ENCODE measurements at places on chromosomes 4 and X. TPM values are rescaled to one million over a fixed set of nuclear protein-coding genes. Genes with fewer than 3 reads are reported as not detected.

Gene ARR3
- total RNA-seq = not detected

DNA sequence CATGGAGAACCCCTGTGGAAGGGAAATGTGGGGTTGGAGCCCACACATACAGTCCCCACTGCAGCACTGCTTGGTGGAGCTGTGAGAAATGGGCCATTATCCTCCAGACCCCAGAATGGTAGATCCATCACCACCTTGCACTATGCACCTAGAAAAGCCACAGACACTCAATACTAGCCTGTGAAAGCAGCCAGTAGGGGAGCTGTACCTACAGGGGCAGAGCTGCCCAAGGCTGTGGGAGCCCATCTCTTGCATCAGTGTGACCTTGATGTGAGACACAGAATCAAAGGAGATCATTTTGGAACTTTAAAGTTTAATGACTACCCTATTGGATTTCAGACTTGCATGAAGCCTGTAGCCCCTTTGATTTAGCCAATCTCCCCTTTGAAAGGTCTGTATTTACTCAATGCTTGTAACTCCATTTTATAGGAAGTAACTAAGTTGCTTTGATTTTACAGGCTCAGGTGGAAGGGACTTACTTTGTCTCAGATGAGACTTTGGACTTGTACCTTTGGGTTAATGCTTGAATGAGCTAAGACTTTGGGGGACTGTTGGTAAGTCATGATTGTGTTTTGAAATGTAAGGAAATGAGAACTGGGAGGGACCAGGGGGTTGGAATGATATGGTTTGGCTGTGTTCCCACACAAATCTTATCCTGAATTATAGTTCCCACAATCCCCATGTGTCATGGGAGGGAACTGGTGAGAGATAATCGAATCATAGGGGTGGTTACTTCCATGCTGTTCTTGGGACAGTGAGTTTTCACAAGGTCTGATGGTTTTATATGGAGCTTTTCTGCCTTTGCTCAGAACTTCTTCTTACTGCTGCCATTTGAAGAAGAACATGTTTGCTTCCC lies 352.6 kb downstream of the INPP4B start:
- no peak overlapping the region for H3K4me3 ChIP-seq
- H3K36me3 ChIP-seq = no peaks in the 10 kb centered on the region
- H3K4me1 ChIP-seq = no peaks in the 10 kb centered on the region
- DNase-seq = no peak
- H3K27me3 ChIP-seq = no peaks in the 10 kb centered on the region
- no peak overlapping the region for H3K27ac ChIP-seq

Gene SPANXN1
- total RNA-seq = not detected

Gene PPP1R3F
- 16.3 TPM for total RNA-seq

Gene TRPC5OS
- total RNA-seq = 0.26 TPM

DNA sequence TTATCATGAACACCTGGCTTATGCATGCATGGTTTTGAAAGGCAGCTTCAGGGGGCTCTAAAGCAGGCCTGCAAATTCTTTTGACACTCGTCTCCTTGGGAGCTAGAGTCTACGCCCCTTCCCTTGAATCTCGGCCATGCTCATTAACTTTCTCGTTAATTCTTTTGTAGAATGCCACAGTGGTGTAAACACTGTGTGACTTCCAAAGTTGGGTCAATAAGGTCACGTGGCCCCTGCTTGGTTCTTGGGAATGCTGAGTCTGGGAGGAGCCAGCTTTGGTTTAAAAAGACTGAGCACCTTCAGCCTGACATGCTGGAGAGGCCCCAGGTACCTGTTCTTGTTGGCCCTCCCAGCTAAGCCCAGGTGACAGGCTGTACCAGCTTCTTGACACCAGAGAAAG lies 228.4 kb downstream of the DHRSX start:
- H3K27ac ChIP-seq = no peak overlapping the region
- no peaks in the 10 kb centered on the region for H3K27me3 ChIP-seq
- peaks cover 8% of the 10 kb centered on the region for H3K4me1 ChIP-seq
- no peak overlapping the region for H3K4me3 ChIP-seq
- no peaks in the 10 kb centered on the region for H3K36me3 ChIP-seq
- no peak for DNase-seq

GRCh38 chrX:107482046-107482445 lies 32.6 kb downstream of the FRMPD3 start:
- no peaks in the 10 kb centered on the region for H3K4me1 ChIP-seq
- no peak overlapping the region for H3K4me3 ChIP-seq
- H3K36me3 ChIP-seq = no peaks in the 10 kb centered on the region
- no peaks in the 10 kb centered on the region for H3K27me3 ChIP-seq
- no peak overlapping the region for H3K27ac ChIP-seq

DNA sequence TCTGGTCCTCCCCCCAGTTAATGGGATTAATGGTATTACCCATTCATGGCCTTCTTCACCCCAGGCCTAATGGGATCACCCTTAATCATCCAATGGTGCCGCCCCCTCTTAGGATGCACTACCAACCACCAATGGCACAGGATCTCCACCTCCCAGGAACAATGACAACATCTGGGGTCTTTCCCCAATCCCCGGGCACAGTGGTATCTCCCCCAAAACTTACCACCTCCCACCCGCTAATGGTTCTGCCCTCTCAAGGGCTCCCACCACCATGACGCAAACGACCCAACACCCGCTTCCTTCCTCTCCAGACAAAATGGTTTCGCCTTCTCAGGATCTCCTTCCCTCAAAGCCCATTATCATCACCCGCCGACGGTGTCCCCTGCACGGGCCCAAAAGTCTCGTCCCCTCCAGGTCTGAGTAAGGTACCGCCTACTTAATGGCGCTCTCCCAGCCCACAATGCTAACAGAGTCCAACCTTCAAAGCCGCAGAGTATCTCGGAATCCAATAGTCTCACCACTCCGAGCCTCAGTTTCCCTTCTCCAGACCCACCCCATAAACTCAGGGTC lies 458 bp downstream of the GRIPAP1 start:
- H3K36me3 ChIP-seq = no peaks in the 10 kb centered on the region
- H3K4me3 ChIP-seq = peak overlapping the region; percentile 51
- DNase-seq = no peak
- no peaks in the 10 kb centered on the region for H3K27me3 ChIP-seq
- peaks cover 10% of the 10 kb centered on the region for H3K4me1 ChIP-seq

GRCh38 chrX:9231491-9231890 lies 197.6 kb upstream of the FAM9B start:
- no peak overlapping the region for H3K4me3 ChIP-seq
- no peaks in the 10 kb centered on the region for H3K27me3 ChIP-seq
- no peaks in the 10 kb centered on the region for H3K36me3 ChIP-seq

Gene PSAPL1
- total RNA-seq = 0.52 TPM

DNA sequence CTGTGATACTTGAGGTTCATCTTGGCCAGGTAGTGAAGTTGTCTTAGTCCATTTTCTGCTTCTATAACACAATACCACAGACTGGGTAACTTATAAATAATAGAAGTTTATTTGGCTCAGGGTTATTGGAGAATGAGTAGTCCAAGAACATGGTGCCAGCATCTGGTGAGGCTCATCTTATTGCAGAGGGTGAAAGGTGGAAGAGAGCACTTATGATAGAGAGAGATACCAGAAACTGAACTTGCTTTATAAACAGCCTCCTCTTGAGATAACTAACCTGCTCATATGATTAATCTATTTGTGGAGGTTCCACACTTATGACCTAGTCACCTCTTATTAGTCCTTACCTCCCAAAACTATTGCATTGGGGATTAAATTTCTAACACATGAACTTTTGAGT lies 1.6 kb downstream of the C4orf51 start:
- peaks cover 29% of the 10 kb centered on the region for H3K4me1 ChIP-seq
- H3K4me3 ChIP-seq = no peak overlapping the region
- no peaks in the 10 kb centered on the region for H3K27me3 ChIP-seq
- no peak overlapping the region for H3K27ac ChIP-seq

- no peak overlapping the region for H3K27ac ChIP-seq
- no peak for DNase-seq
- H3K4me1 ChIP-seq = no peaks in the 10 kb centered on the region
- no peaks in the 10 kb centered on the region for H3K27me3 ChIP-seq
- H3K36me3 ChIP-seq = no peaks in the 10 kb centered on the region
These were observed 126.2 kb downstream of the HNRNPD start for GRCh38 chr4:82247629-82248028.

- H3K4me3 ChIP-seq = no peak overlapping the region
- DNase-seq = no peak
- no peaks in the 10 kb centered on the region for H3K4me1 ChIP-seq
- no peak overlapping the region for H3K27ac ChIP-seq
These were observed 218.7 kb downstream of the MAPK10 start for GRCh38 chr4:86141161-86141560.

Gene CD40LG
- total RNA-seq = not detected

DNA sequence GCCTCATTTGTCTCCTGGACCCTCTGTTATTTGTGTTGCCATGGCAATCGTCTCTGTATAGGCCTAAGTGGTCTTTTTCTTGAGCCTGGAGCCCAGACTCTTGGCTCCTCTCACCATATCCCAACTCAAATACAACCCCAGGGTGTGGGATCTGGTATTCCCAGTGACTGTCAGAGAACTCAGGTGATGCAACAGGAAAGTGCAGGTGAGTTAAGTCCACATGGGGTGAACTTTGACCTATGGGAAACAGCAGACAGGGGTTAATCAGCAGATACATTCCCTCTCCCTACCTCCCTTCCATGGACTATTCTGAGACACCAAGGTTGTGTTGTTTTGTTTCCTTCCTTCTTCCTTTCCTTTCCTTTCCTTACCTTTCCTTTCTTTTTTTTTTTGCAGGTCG lies 130.9 kb upstream of the RPS6KA3 start:
- H3K36me3 ChIP-seq = no peaks in the 10 kb centered on the region
- DNase-seq = no peak
- no peaks in the 10 kb centered on the region for H3K27me3 ChIP-seq
- no peak overlapping the region for H3K27ac ChIP-seq

- H3K4me3 ChIP-seq = no peak overlapping the region
- no peak for DNase-seq
- no peaks in the 10 kb centered on the region for H3K36me3 ChIP-seq
- no peaks in the 10 kb centered on the region for H3K27me3 ChIP-seq
- no peak overlapping the region for H3K27ac ChIP-seq
These were observed 87.8 kb downstream of the PACRGL start for GRCh38 chr4:20787940-20788665.

DNA sequence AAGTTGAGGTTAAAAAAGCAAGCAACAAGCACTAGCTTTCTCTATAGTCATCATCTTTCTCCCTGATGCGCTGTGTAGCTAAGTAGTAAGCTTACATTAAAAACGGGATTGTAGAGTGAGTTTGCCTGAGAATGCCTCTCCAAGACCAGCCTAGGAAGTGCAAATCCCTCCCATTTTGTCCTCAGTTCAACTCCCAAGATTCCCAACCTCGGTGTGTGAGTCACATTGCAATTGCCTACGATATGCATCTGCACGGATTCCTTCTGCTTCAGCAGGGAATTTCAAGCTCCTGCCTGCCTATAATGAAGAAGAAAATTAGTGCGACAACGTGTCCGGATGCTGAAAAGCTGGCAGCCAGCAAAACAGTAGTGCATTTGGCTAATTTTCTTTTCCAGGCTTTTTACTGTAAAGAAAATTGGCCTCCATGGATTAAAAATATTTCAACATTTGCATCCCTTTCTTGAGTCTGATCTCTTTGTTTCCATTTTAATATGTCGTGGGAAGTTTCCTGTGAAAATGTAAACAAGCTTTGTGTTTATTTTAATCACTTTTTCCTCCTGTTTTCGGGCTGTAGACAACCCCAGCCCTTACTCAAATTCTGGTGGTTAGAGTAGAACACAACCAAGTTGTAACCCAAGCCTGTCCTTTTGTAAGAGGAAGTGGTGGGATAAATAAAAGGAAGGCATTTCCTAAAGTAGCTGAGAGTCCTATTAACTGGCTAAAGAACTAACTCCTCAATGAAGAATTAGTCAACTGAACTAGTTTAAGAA lies 58.4 kb upstream of the TET2 start:
- no peaks in the 10 kb centered on the region for H3K4me1 ChIP-seq
- H3K36me3 ChIP-seq = no peaks in the 10 kb centered on the region
- H3K27ac ChIP-seq = no peak overlapping the region
- DNase-seq = no peak
- no peak overlapping the region for H3K4me3 ChIP-seq

Gene DCAF12L2
- total RNA-seq = not detected

DNA sequence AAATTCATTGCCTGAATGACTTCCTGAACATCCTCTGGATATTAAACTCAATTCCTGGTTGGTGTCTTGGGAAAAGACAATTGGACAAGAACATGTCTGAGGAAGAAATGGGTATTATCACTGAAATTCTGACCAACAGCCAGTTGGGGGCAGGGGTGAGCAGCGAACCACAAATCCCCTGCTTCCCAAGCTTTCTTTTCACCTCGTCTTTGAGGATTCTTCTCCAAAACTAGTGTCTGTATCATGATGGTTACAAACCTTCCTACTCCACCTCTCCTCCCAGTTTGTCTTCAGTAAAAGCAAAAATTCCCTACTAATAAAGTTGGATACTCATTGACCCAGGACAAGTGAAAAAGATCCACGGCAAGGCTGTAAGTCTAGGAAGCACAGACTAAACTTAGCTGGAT lies 48.3 kb upstream of the WDR1 start:
- no peak overlapping the region for H3K4me3 ChIP-seq
- no peaks in the 10 kb centered on the region for H3K27me3 ChIP-seq
- no peak overlapping the region for H3K27ac ChIP-seq
- DNase-seq = no peak
- no peaks in the 10 kb centered on the region for H3K36me3 ChIP-seq

DNA sequence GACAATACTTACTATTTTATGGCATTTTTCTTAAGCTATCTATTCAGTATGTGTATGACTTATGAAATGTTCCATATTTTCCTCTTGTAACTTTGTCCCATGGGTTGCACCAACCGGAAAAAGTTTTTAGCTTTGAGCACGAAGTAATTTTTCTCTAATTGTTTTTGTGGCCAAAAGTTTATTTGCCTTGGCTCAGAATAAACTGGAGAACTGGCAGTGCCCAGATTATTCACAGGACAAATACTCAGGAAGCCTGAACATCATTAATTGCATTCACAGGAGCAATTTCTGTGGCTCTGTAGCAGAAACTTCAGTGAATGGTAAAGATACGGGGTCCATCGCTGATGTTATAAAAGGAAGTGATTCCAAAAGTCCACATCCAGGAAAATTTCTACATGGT lies 184.5 kb downstream of the ARHGAP10 start:
- DNase-seq = no peak
- no peak overlapping the region for H3K27ac ChIP-seq
- H3K4me3 ChIP-seq = no peak overlapping the region

- H3K36me3 ChIP-seq = no peaks in the 10 kb centered on the region
- no peak for DNase-seq
- H3K4me3 ChIP-seq = no peak overlapping the region
- H3K27ac ChIP-seq = no peak overlapping the region
These were observed 356.5 kb downstream of the PDGFC start for GRCh38 chr4:156615066-156615531.

Gene SPATA18
- 4.0 TPM for total RNA-seq

Gene NXF2
- total RNA-seq = not detected

GRCh38 chr4:106695501-106696262 lies 327.1 kb upstream of the GIMD1 start:
- no peaks in the 10 kb centered on the region for H3K27me3 ChIP-seq
- H3K36me3 ChIP-seq = no peaks in the 10 kb centered on the region
- H3K4me1 ChIP-seq = no peaks in the 10 kb centered on the region
- no peak overlapping the region for H3K4me3 ChIP-seq

DNA sequence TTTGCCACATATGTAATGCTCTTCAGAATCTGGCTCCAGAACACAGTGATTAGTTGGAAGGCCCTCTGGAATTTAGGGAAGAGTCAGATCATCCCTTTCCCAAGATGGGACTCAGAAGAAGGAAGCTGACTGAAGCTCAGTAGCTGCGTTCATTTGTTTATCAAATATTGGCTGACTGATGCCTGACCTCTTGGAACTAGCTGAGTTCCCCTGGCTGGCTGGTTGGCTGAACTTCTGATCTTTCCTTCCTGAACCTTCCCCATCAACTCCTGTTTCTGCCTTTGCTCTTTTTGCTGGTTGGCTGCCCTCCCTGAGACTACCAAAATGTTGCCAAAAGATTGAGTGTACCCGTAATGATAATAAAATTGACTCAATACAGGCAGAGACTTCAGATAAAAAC lies 866.5 kb upstream of the INTU start:
- no peak overlapping the region for H3K27ac ChIP-seq
- H3K36me3 ChIP-seq = no peaks in the 10 kb centered on the region
- H3K4me3 ChIP-seq = no peak overlapping the region
- no peak for DNase-seq

Measured in body of pancreas (tissue), 4 donors.